ENCODE measurements at places on chromosomes 7 and 10.
A peak's percentile ranks its signal among the peaks of the same experiment; 100 is the strongest.

GRCh38 chr7:117312593-117313580 lies 10.0 kb downstream of the WNT2 start:
- DNase-seq: no peak

GRCh38 chr7:33669251-33669670 lies 236.1 kb upstream of the BMPER start:
- peak; percentile 26 for DNase-seq

GRCh38 chr7:130794619-130794922 lies 60.6 kb upstream of the KLF14 start:
- no peak for DNase-seq

DNA sequence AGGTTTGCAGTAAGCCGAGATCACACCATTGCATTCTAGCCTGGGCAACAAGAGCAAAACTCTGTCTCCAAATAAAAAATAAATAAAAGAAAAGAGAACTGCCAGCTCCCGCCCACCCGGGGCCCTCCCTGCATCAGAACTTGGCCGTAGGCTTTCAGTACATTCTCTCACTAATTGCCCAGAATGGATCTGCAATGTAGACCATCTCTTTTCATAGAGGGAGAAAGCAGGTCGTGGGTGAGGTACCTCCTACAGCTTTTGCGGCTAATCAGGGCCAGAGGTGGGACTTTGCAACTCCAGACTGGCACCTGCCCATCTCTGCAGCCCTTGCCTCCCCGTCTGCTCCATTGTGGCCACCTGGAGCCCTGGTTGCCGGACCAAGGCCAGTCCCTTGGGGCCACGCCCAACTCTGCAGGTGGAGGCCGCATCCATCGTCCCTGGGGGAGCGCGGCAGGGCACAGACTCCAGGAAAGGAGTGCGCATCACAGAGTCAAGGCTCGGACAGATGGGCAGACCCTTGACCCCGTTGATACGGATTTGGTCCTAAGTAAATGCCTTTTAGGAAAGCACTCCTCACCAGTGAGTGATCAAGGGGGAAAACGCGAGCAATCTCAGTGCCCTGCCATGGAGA lies 179.1 kb upstream of the SH2B2 start:
- DNase-seq: no peak

GRCh38 chr10:89466599-89467035 lies 52.2 kb downstream of the IFIT5 start:
- DNase-seq: peak; percentile 58

- DNase-seq: no peak
Observed at GRCh38 chr7:115549910-115550309, 480.7 kb downstream of the TFEC start.

DNA sequence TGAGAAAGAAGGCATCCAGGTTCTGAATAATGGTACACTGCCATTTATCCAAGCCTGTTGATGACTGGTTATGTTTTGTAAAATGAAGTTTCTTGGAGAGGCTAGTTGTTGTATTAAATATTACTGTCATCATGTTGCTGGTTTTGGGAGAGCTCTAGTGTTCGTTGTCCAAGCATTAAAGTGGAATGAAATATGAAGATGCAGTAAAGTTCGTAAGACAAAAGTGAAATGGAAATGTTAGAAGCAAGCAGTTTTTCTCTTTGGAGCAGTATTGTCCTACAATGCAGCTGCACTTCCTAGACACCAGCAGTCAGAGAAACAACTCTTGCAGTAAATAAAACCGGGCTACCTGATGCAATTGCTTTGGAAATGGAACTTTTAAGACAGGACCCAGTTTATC lies 156.8 kb upstream of the FZD1 start:
- DNase-seq: no peak

GRCh38 chr7:47818796-47819606 lies 129.3 kb downstream of the PKD1L1 start:
- peak; percentile 80 for DNase-seq

GRCh38 chr7:7802531-7802930 lies 84.1 kb upstream of the RPA3 start:
- DNase-seq: no peak

- no peak for DNase-seq
Observed at GRCh38 chr10:88190540-88191235, 327.3 kb downstream of the PTEN start.

DNA sequence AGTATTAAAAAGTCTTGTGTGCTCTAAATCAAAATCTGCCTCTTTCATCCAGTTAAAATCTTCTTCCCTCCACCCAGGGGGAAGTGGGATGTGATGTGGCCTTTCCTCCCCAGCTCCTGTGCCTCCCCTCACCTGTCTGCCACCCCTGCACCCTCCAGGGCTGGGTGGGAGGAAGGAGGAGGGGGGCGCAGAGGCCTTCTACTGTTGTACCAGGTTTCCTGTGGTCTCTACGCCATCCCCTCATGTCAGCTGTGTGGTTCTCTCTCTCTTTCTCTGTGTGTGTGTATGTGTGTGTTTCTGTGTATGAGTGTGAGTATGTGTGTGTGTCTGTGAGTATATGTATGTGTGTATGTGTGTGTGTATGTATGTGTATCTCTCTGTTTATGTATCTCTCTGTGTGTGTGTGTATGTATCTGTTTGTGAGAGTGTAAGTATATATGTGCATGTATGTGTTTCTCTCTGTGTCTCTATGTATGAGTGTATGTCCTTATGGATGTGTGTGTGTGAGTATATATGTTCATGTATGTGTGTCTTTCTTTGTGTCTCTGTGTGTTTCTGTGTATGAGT lies 45.5 kb upstream of the C10orf71 start:
- DNase-seq: no peak

GRCh38 chr7:44982535-44982923 lies 3.7 kb upstream of the MYO1G start:
- no peak for DNase-seq

- DNase-seq: no peak
Observed at GRCh38 chr7:127713758-127714157, 61.8 kb downstream of the SND1 start.

DNA sequence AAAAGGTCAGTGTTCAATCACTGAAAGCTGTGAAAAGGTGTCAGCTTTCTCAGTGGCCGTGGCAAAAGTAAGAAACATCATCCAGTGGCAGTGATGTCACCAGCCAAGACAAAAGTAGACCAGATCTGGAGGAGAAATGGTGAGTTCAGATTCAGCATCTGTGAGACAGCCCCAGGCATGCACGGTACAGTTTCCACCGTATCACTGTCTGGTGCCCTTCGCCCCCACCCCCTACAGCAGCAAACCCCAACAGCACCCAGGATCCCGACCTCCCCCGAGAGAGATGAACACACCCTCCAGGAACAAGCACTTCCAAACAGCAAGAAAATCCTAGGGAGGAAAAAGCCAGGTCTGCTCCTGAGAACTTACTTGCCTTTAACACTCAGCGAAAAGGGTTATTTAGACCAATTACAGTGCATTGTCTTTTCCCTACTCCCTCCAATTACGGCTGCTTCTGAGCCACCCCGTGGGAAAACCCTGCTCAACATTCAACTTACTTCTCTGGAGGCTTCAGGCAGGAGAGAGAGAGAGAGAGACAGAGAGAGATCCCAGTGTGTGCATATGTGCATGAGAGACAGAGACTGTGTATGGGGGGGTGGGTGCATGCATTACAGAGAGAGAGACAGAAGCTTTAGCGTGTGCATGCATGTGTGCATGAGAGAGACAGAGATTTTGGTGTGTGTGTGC lies 189.6 kb downstream of the GRID1 start:
- no peak for DNase-seq

DNA sequence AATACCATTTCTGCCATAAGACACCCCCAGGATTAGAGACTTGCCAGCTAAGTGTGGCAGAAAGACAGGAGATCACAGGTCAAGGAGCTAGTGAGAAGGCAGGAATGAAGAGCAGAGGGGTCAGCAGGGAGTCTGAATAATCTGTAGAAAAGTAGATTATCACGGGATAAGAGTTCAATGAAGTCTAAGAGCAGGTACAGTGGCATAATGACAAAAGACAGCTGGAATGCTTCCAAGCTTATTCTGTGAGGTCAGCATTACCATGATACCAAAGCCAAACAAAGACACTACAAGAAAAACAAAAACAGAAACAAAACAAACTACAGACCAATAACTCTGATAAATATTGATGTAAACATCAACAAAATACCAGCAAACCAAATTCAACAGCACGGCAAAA lies 20.8 kb downstream of the PILRA start:
- DNase-seq: no peak

DNA sequence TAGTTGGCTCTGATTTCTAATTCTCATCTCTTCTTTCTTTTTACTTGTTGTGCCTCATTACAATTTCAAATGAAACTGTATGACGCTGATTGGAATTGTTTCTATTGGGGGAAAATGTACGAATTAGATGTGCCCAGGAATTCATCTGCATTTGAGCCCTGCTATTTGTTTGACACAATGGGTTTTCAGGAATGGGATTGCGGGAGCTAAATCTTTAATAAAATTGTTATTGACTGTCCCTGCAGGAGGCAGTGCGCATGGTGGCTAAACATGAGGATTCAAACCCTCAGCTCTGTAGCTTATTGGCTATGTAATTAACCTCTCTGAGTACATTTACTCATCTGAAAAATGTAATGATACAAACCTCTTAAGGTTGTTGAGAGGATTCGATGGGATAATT lies 181.6 kb downstream of the NXPH1 start:
- no peak for DNase-seq

GRCh38 chr10:91360461-91360860 lies 49.7 kb upstream of the HECTD2 start:
- DNase-seq: no peak

DNA sequence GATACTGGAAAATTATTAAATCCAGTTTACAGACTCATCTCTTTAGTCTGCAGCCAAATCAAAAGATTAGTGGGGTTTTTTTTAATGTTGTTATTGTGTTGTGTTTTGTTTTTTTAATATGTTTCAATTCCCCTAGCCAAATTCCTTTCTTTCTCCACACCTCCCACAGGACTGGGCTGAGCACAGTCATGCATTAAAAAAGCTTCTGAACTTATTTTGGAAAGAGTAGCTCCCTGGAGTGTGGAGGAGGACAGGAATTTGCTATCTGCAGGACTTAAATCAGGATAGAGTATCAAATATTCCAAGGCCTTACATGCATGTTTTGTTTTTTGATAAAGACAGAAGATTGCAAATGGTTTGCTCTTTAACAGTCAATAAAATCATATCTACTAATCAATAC lies 90.7 kb downstream of the GNAI1 start:
- peak; percentile 34 for DNase-seq

GRCh38 chr7:72493850-72494661 lies 81.9 kb upstream of the CALN1 start:
- DNase-seq: peak; percentile 32

GRCh38 chr10:103244666-103245271 lies 918 bp upstream of the RPEL1 start:
- DNase-seq: peak; percentile 82

DNA sequence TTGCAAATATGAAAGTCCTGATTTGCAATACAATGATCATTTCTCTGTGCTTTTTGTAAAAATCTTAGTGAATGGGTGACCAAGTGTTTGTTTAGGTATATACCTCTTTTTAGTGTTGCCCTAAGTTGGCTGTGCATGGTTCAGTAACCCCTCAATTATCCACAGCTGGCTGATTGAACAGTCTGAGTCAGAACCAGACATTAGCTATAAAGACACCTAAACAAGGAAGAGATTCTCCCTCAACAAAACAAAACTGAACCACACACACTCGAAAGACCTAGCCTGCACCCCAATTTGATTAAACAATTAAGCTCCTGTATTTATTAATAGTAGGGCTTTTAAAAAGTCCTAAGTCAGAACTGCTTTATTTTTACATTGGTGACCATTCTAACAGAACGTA lies 2.8 kb downstream of the RSBN1L start:
- no peak for DNase-seq

DNA sequence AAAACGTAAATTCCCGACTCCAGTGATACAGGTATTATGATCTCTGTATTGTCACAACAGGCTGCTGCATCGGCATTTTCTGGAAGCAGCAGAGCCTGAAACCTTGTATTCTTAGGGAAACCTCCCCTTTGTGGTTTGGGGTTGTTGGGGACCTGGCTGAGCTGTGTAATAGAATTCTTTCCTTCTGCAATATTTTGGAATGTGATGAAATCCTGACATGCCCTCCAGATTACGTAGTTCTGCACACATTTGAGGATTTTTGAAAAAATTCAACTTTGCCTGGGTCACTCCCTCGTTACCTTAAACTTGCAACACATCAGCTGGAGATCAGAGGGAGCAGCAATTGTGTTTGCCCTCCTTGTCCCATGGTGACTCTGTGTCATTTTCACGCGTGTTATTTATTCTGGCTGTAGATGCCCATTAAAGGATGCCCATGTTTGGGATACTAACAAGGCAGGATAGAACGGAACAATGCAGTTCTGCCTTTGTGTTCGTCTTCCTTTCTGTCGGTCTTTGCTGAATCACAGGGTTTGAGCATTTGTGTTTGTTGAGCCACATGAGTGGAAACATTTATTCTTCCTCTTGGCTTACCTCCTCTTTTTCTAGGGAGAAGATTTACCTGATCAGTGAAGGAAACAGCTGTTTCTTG lies 181.7 kb downstream of the TCF7L2 start:
- DNase-seq: peak; percentile 87

GRCh38 chr10:79060641-79061255 lies 8.0 kb upstream of the ZMIZ1 start:
- DNase-seq: no peak

DNA sequence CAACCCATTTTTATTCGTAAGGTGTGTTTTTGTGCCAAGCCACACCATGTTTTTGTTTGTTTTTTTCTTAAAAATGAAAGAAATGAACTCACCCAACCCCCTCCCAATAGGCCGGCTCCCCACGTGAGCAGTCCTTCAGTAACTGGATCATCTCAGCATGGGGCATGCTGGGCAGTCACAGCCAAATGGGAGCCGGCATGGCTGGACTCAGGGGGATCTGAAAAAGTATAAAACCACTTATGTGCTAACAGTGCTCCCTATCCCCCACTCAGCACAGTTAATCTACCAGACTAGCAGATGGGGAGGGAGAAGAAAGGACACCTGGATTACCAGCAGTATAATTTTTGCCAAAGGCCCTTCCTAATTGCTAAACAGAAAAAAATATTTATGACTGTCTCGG lies 39.3 kb downstream of the BAZ1B start:
- DNase-seq: no peak

DNA sequence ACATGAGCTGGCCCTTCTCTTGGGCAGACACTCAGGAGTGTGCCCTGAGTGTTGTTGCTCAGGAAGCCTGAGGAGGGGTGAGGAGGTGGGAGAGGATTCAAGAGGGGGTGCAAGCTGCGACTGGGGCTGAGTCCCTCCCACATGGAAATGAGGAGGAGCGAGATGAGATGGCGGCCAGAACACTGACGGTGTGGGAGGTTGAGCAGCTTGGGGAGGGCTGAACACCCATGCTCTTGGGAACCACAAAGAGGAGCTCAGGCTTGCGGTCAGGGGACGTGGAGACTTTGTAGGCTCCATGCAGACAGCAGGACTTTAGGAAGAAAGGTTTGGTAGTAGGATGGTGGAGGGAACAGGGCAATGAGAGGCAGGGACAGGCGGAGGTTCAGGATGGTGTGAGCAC lies 163.2 kb upstream of the SHH start:
- no peak for DNase-seq
